Pericardium fibroblast (primary cell): ENCODE measurements at places on chromosomes 5 and 9. TPM values are rescaled to one million over a fixed set of nuclear protein-coding genes. Genes with fewer than 3 reads are reported as not detected.

The IL13 gene
- total RNA-seq: not detected in 2 replicates

The CTSL gene
- total RNA-seq: 194 and 329 TPM in 2 replicates

The LHX6 gene
- not detected in 2 replicates for total RNA-seq

The HBEGF gene
- total RNA-seq: 0.17 and 1.3 TPM in 2 replicates

The ZNF608 gene
- 7.1 and 10.5 TPM in 2 replicates for total RNA-seq
